ENCODE measurements at places on chromosomes 5 and 9.
A peak's percentile ranks its signal among the peaks of the same experiment; 100 is the strongest.

- DNase-seq: peak; percentile 17
Measured at GRCh38 chr5:53478411-53479044, 1.9 kb upstream of the FST start.

GRCh38 chr9:73239570-73240265, 88.1 kb downstream of the ANXA1 start:
- DNase-seq: no peak

DNA sequence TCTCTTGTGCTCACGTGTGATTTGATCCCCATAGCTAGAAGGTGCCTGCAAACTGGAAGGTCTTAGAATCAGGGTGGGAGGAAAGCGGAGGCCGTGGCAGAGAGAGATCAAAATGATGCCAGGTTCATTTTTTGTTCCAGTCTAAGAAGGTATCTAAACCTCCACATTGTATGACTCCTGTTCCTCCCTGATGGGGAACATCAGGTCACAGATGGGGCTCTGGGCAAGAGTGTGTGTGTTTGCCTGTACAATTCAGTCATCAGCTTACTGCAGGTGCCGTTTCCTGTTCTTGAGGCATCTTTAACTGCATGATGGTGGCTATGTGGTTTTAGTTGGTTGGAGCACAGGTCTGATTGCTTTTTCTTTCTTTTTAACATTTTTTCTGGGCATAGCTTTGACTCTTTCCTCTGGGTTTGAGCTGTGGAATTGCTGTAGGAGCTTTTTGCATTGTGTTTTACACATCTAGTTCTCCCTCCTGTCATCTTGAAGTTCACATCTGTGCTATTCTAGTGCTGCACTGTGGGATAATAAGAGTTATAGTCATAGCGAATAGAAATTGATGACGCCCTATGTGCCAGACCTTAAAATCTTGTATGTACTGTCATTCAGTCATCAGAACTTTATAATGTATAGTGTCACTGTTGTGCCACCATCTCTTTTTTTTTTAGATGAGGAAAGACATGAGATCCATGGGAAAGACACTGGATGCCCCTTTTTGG, 30.8 kb downstream of the ARHGAP26 start:
- DNase-seq: no peak

DNA sequence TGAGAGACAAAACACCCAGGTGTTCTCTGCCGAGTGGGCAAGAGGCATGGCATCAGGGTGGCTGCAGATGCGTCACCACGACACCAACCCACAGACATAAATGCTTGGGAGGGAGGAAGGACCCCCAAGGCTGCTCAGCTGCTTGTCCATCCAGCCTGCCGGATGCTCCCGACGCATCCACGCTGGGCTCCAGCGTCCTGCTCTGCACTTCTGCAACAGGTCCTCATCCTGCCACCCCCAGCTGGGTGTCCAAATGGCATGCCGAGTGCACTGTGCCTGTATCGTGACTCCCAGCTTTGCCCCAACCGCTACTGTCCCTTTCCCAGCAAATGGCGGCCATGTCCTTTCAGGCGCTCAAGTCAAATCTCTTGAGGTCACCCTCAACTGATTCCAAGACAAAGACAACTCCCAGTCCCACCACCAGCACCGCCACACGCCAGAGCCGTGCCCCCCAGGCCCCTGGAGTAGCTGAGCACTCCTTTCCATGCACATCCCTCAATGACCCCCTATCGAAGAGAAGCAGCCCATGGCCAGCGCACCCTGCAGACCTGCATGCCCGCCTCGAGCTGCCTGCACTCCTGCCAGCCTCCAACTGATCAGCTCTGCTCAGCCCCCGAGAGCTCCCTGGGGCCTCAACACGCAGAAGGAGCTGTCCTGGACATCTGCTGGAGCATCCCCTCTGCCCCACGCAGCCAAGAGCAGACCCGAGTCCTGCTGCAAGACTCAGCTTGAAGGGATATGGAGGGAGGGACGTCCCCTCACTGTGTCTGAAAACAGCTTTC, 116.7 kb downstream of the ROR2 start:
- no peak for DNase-seq

GRCh38 chr9:3534614-3535404, 9.0 kb upstream of the RFX3 start:
- no peak for DNase-seq

DNA sequence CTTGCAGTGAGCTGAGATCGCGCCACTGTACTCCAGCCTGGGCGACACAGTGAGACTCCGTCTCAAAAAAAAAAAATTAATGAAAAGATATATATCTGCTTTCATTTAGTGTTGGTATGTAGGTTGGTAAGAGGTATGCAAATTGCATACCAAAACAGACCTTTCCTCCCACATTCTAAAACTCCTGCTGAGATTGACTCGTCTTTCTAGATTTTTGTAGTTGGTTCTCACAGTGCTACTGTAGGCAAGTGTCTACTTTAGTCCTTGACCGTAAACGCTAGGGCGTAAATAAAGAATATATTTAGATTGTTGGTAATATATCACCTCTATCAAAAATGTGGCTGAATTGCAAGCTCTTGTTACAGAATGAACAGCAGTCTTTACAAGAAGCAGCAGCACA, 445.9 kb downstream of the CHSY3 start:
- no peak for DNase-seq
